ENCODE measurements at places on chromosomes 4 and X.

DNA sequence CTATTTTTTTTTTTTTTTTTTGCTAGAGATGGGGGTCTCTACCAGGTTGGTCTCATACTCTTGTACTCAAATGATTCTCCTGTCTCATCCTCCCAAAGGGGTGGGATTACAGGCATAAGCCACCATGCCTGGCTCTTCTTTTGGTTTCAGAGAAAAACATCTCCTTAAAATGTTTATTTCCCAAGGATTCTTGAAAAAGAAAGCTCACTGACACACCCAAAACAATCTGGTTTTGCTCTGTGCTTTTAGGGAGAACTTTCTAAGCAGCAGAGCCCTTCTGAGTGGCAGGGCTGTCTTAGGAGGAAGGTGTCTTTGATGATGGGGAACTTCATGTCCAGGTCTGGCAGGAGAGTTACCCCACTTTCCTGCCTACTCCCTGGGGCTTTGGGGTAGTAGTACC is 1.2 kb downstream of the SOD3 start:
- no peak for DNase-seq

DNA sequence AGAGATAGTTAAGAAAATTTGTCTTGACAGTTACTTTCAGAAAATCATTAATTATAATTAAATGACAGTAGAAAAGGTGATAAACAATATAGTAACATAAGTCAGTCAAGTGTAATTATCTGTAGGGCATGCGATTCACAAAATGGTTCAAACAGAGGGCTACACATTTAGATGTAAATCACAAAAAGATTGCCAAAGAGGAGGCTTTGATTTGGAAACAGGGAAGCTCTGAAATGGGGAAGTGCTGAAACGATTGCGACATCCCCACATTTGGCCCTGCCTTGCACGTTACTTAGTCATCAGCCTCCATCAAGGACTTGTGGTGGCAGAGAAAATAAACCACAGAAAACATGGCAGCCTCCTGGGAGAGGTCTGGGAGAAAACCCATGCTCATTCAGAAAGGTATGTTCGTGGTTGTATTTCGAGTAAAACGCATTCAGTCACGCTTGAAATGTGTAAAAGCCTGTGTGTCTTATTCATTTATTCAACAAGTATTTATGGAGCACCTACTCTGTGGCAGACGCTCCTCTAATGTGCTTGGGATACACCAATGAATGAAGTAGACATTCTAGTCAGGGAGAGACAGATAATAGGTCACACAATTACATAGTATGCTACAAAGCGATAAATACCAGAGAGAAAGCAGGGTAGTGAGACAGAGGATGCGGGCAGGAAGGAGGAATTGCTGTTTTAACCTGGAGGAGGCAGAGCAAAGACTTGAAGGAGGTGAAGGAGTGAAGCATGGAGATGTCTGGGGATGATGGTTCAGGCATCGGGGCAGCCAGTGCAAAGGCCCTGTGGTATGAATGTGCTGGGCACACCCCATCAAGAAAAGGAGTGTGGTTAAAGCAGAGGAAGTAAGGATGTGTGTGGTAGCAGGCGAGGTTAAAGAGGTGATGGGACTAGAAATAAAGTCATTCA is 7.8 kb downstream of the RBM47 start:
- DNase-seq, result no peak

DNA sequence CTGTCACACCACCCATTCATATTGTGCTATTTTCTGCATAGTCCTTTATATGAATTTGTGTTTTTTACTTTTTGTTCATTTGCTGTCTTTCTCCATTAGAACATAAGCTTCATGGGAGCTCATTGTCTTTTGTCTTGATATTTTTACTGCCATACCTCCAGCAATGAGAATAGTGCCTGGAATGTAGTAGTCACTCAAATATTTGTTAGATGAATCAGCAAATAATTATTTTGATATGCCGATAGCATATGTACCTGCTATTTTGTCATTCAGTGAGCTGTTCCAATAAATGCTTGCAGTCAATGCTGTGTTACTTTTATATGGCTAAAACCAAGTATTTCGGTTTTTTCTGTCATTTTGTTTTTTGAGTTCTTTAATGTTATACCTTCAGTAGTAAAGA is 43.5 kb upstream of the SLC25A31 start:
- no peak for DNase-seq

DNA sequence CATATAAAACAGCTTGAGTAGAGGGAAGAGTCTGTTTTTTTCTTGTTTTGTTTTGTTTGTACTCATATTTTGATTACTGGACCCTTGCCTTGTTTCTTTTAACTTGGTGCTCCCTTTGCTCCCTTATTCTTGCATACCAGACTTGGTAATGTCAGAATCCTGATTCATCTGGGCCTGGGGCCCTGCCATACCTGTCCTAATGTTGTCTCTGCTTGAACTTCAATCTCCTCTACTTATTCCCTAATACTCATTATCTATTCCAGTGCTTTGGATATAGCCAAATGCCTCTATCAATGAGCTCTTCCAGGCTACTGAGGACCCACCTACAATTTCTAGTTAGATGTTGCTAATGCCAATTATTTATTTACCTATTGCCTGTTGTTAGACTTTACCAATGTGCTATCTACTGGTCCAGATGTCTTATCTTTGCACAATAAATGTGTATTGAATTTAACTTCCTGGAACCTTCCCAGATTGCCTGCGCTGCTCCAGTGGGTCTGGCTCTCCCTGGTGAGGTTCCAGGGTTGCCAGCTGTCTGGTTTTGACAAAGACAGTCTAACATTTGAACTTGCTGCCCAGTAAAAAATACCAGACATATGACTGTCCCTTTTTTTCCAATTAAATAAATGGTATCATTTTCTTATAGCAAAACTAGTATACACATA is 64.4 kb upstream of the ACSL4 start:
- DNase-seq, result no peak

DNA sequence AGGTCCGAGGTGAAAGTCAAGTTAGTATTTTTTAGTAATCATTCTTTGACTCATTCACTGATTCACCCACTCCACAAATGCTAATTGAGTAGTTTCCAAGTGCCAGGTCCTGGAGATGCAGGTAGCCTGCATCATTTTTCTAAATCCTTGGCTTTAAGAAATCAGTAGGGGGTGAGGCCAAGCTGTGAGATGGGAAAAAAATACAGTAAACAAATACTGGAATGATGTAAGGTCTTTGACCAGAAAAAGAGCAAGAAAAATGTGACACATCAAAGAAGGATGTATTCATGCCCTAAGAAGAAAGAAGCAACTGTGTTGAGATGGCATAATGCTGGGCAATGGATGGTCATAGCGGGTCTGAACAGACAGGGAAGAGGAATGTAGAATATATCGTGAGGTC is 1386.6 kb downstream of the PCDH7 start:
- no peak for DNase-seq
